ENCODE measurements at places on chromosomes 2 and 18.
A peak's percentile ranks its signal among the peaks of the same experiment; 100 is the strongest.

DNA sequence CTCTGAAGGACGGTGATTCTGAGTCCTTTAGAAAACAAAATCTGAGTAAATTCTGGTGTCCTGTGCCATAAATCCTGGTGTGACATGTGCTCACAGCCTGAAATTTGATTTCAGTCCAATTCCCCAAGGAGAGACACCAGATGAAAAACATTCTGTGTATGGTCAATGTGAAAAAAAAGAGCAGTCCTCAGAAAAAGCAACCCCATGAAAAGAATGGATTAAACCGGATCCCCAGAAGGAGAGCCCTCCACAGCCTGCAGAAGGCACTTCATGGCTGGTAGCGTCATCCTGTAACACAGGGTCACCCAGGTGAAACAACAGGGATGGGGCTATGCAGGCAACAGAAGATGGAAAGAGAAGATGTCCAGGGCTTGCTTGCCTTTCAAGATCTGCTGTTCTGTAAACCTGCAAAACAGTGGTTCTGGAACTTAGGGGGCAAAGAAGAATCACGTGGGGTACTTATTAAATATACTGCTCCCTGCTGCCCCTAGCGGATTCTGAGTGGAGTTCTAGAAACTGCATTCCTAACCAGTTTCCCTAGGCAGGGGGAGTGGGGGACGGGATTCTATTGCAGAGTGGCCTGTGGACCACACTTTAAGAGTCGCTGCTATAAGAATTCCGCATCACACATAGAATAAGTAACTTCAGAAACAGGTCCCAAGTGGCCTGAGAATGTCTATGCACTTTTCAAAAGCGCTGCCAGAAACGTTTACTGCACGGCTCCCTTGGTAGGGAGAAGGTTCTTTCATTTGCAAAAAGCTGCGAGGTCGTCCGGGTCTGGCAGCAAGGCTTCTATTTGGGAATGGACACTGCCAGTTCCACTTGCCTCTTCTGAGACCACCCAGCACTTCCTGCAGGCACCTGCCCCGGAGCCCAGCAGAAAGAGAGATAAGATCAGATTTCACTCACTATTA, 118.9 kb upstream of the ARL5A start:
- no peak for DNase-seq

DNA sequence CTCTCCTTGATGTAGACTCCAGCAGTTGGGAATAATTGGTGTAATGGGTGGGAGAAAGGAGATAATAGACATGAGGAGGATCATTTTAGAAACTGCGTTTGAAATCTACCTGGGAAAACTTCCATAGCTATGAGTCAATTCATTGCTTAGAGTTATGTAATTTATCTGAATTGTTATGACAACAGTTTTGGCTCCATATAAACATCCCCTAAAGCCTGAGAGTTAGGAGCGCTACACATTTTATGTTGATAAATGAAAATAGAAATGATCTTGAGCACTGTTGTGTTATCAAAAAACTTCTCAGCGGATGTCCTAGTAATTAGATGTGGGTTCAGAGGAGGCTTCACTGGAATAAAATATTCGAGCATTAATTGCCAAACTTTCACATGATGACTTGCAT, 573.4 kb downstream of the TSN start:
- no peak for DNase-seq

GRCh38 chr2:157087373-157088002, 170.0 kb upstream of the GALNT5 start:
- DNase-seq, result peak; percentile 30

DNA sequence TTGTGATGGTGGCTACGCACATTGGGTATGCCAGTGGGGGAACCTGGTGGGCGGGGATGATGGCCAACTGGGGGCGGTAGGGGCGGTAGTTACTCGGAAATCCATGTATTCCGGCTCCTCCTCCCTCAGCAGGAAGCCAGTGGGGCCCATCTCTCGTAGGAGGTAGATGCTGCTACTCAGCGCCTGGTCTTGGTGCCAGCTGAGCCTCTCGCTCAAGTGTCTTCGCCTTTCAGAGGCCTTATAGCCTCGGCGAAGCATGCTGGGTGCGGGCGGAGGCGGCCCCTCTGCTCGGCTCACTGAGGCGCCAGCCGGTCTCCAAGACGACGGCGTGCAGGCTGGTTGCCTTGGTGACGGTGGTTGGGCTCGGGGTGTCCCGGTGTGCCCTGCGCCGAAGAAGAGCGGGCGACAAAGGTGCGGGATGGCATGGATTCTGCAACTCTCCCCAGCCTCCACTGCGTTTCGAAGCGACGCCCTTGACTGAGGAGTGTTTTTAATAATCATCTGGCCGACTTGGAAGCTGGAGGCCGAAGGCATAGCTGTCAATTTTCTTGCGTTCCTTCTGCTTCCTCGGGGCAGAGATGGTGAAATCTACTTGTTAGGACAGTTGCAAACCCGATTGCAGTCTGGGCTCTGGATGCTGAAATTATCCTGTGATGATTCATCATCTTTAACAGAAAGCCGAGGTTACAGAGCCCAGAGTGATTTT, at the start of gene ZSWIM2:
ZSWIM2 (minus strand) TSS at position 298 of the 706 bp plus-strand sequence; CDS start at position 258, 40 bp downstream.
- peak; percentile 36 for DNase-seq

GRCh38 chr2:43267381-43267780, 41.0 kb upstream of the ZFP36L2 start:
- no peak for DNase-seq

DNA sequence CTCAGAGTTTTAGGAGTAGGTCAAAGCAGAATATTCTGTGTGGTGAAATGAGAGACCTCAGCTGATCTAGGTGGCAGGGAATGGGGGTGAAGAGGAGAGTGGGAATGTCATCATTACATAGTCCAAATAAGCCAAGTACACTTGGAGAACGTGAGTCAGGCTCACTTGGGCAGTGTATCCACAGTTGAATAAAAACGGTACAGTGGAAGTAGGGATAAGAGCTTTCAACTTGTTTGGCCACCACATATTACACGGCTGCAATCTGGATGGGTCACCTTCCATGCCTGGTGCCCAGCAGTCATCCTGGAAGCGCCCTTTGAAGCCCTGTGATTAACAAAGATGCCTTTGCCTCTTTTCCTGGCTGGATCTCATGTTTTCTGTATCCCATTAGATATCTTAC, 28.6 kb downstream of the MIB1 start:
- no peak for DNase-seq

DNA sequence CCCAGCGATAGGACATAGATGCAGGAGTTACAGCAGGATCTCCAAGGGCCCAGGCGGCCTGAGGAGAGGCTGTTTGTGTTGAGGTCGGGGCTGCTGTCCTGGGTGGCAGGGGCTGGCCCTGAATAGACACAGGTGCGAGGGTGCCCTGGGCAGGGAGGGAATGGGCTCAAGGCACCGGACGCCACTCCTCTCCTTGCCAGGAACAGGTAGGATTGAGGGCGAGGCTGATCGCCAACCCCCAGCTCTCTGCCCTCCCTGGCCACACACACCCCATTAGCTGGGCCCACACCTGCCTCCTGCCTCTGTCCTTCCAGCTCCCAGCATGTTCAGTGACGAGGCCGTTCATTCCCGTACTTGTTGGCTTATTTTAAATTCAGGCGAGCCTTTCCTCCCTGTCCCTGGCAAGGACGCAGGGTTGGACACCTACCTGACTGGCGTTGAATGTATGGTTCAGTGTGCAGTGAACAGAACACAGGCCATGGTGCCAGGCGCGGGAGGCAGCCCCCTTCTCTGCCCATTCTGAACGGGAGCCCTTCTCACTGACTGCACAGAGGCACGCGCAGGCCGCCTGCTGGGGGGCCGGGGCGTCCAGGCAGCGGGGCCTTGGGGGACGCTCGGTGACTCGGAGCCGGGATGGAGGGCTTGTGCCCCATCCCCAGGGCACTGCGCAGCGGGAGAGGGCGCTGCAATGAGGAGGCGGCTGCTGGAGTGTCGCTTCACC, 41.3 kb upstream of the SNED1 start:
- DNase-seq, result no peak

GRCh38 chr18:37729716-37730115, 164.1 kb upstream of the CELF4 start:
- DNase-seq, result no peak

- no peak for DNase-seq
Observed at GRCh38 chr2:225630824-225631533, 231.5 kb downstream of the NYAP2 start.

DNA sequence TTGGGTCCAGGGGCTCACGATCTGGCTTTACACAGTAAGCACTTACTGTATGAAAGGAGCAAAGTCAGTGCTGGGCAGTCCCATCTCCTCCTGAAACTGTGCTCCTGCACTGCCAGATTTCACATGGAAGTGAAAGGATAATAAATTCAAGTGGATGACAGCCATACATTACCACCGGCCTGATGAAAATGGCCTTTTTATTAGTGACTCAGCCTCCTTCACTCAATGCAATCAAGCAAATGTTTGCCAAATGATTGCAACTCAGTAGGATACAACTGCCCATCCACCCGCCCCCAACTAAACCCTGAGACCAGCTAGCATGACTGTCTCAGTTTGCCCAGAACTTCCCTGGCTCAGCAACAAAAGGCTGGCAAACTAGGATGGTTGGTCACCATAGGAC, 77.1 kb downstream of the MYO5B start:
- no peak for DNase-seq

DNA sequence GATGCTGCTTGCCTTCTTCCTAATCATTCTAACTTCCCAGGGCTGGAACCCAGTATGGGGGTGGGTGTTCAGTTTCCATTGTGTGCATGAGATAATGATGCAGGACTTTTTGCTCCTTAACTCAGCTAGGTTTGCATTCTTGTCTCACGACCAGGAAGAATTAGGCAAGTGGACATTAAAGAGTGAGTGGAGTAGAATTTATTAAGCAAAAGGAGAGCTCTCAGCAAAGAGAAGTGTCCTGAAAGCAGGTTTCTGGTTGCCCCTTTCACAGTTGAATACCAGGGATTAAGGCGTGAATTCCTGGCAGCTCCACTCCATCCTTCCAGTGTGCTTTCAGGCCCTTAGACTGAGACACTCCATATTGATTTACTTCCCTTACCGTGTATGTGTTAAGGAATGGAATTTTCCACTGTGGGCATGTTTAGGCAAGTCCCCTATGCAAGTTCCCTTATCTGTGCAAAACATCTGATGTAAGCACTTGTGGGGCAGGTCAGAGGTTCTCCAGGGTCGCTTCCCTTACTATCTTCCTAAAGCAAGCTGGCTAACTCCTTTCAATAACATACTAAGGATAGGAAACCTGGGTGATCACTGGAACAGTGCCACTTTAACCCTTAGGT, 126.5 kb downstream of the GPR39 start:
- no peak for DNase-seq

DNA sequence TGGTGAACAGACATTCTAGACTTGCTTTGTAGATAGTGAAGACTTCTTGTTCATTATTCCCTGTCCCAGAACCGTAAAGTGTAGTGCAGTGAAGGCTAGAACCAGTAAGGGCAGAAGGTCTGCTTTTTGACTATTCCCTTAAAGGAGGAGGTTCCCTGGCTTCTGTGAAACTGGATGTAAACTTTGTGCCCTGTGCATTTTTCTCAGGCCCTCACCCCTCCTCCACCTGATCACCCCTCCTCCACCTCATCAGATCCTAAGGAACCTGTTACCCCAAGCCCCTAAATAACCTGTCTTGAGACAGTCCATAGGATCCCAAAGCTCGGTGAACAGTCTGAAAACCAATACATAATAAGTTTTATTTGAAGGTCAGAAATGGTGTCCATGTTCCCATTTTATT, 33.7 kb downstream of the SFT2D3 start:
- no peak for DNase-seq

DNA sequence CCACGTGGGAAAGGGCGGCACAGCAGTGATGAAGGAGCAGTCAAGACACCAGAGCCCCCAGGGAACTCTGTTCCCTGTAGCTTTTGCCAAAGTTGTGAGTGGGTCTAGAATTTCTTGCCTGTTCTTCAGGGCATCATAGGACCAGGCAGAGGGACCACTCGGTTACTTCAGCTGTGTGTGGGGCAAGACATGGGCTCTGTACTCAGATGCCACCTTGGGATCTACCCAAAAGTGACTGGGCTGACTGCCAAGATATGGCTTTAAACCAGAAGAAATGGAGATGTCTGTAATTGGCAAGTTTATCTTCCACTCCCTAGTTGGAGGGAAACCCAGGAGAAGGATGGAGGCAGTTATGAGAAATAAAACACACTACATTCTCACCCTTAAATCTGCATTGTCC, 29.6 kb downstream of the KCNF1 start:
- DNase-seq, result no peak

DNA sequence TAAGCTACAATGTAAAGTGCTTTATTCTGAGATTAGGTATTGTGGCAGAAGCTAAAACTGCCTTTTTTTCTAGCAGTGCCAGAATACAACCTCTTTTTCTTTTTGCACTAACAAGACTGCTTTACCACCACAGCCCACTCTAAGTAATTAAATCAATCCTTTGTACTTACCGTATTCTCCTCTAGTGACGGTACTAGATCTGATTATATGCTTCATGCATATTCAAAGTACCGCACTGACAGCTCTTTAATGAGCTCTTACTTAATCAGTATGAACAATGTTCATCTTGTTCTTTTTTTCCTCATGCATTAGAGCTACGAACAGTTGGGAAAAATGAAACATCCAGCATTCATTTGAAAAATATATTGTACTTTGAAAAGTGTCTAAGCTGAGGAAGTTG, 16.1 kb upstream of the OTX1 start:
- DNase-seq, result no peak

GRCh38 chr2:218083352-218083676, 14.3 kb downstream of the RUFY4 start:
- no peak for DNase-seq

DNA sequence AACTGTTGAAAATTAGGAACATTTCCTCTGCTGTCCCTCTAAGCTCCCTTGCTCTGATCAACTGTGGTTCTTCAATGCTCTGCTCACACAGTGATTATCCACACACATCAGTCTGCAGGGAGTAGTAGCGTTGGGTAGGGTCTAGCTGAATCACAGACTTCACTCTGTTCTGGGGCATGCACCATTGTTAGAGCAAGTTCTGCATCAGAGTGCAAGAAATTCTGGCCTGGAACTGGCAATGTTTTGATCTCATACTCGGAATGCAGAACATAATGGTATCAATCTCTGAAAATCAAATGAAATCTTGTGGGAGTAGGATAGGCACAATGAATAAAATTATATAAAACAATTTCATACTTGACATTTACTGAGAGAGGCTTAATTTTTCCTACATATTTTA, 55.3 kb downstream of the HRH4 start:
- DNase-seq, result no peak

- DNase-seq, result peak; percentile 30
Observed at GRCh38 chr18:62450546-62451410, 72.0 kb upstream of the ZCCHC2 start.

DNA sequence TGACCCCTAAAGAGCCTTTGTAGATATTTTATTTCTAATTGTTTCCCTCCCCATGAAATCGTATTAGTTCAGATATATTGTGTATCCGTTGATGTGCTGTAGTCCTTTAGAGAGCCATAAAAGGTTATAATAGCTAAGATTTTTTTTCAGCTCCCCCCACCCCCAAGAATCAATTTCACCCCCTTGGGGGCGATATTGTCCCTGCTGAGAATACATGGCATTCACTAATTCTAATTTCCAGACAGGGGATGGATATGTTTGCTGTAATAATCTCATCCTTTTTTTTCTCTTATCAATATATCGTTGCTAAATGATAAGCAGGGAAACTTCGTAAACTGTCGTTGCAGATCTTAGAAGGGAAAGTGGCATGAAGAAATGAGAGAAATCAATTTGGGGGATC, 530.7 kb downstream of the TMEM182 start:
- no peak for DNase-seq

- DNase-seq, result no peak
Observed at GRCh38 chr2:106851087-106851874, 34.7 kb downstream of the ST6GAL2 start.
